ENCODE measurements at places on chromosomes 11 and 22.

- no peak for DNase-seq
Observed at GRCh38 chr11:64055077-64055476, 19.3 kb downstream of the FLRT1 start.

GRCh38 chr11:32386770-32387377 is 48.5 kb downstream of the WT1 start:
- no peak for DNase-seq

DNA sequence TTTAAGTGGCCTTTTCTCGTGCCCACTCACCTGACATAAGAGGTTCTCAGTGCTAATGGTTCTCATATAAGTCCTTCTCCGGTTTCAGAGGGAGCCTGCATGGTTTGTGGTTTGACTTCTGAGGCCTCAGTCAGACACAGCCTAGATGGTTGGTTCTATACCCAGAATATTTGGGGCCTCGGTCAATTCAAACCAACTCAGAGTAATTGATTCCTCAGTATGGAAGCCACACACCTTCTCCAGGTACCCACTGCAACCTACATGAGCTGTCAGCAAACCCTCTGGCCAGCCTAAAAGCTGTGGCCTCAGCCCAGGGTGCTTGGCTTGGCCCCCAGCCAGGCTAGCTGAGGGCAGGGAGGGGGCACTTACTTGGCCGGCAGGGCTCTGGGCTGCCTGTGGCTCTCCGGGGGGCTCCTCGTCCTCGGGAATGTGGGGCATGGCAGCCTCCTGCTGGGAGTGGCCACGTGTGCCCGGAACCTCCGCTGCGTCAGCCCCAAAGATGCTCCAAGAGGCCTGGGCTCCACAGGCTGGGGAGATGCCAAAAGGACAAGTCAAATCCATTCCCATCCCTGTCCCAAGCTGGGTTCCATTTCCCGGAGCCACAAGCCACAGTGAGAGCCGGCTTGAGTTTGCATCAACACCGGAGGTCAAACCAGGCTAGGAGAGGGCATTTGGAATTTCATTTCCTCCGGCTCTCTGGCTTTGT is 41.7 kb downstream of the IRAG1 start:
- DNase-seq: no peak

- DNase-seq: no peak
Observed at GRCh38 chr11:16846305-16846704, 107.9 kb downstream of the C11orf58 start.

GRCh38 chr11:71199226-71199820 is 53.1 kb downstream of the SHANK2 start:
- DNase-seq: no peak

DNA sequence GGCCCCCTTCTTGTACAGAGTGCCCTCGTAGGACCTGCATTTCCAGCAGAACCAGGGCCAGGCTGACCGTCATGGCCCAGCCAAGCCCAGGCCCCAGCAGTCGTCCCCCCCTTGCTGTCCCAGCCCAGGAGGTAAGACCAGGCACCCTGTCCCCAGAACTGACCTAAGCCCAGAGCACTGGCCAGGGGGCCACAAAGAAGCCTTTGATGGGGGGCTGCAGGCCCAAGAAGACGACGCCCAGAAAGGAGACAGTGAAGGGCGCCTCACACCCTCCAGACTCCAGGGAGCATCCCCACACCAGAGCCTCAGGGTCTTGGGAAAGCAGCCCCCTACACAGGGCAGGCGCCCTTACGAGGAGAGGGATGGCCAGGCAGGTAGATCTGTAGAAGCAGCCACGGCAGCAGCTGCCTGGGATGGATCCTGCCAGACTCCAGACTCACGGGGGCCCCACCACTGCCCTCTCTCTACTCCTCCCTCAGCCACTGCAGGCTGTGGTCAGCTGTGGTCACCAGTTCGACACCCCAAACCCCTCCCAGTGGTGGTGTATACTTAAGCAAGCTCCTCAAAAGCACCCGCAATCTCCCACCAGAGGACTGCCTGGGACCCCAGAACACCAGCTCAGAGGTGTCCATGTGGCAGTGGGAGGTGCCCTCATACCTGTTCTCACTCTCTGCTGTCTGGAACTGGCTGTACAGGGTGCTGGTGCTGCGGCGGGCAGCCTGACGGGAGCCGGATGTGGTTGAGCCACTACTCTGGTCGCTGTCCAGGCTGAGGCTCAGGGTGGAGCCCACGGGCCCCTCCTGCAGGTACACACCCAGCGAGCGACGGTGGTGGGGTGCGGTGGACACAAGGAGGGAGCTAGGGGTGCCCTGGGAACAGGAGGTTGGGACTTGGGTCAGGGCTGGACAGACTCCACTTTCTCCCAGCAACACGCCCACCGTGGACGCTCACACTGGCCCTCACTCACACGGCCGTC is 27.0 kb downstream of the SBF1 start:
- no peak for DNase-seq

- peak; percentile 83 for DNase-seq
Observed at GRCh38 chr11:47495011-47495855, 46.3 kb upstream of the RAPSN start.

GRCh38 chr11:109739379-109739778 is 317.4 kb downstream of the C11orf87 start:
- no peak for DNase-seq

DNA sequence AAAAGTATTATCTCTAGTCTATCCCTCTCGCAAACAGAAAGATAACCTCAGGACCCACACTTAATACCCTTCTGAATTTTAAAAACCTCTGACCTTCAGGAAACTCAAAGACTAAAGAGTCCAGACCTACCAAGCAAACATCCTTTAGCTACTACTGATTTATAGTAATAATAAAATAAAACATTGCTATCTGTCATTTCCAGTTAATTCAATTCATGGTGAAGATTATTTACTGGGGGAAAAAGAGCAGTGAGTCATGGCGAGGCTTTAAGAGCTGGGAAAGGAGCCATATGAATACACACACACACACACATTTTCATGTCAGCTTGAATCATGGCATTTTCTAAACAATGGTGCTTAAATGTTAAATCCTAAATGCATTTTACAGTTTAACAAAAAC is 87.1 kb downstream of the FAM76B start:
- DNase-seq: peak; percentile 73

DNA sequence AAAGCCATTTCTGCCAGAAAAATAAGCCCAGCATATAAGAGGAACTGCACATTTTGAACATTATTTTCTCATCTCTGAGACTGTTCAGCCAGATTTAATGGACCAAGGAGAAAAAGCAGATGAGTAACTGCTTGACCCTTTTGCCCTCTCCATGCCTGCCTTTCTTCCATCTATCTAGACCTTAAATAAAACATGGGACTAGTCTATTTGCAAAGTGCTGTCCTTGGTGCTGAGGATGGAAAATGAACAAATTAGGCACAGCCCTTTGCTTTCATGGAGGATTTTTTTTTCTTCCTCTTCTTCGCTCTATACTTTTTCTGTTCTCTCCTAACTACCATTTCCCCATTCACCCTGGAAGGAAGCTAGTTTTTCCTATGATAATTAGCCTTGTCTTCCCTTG is 361.3 kb downstream of the GRM5 start:
- no peak for DNase-seq

GRCh38 chr11:23413057-23413456 is 552.8 kb upstream of the CCDC179 start:
- no peak for DNase-seq

GRCh38 chr22:29860006-29860766 is 22.1 kb upstream of the ASCC2 start:
- no peak for DNase-seq

GRCh38 chr22:44132724-44133123 is 48.0 kb upstream of the PARVG start:
- DNase-seq: no peak

GRCh38 chr11:119167933-119168332 is 592 bp upstream of the NLRX1 start:
- no peak for DNase-seq

- no peak for DNase-seq
Observed at GRCh38 chr11:35169754-35170153, 30.8 kb downstream of the CD44 start.

DNA sequence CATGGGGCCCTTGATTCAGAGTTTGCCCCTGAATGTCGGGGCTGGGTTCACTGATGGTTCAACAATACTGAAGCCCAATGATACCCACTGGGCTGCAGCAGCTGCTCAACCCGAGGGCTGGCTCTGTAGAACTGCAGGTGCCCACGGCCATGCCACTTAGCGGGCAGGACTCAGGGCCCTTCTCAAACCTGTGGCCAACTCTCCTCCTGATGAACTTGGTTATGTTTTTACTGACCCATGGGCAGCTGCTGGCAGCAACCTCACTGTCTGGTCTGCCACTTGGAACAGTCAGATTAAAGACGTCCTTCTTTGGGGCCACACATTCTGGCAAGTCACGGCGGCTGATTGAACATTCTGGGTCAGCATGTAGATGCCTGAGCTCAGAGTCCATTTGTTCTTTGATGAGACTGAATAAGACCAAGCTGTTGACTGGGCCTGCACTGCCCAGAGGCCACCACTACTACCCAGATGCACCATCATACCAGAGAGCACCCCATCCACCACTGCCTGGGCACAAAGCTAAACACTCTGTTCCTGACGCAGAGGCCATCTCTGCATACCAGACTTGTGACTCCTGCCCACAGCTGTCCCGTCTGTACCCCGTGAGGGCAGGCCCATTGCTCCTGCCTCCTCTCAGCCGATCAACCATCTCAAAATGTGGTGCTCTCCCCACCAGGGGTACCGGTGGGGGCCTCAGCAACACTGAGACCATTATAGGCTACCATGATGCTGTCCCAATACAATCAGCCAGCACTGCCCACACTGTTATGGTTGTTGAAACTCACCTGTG is 67.8 kb downstream of the SHANK2 start:
- DNase-seq: no peak

- no peak for DNase-seq
Observed at GRCh38 chr11:6124245-6124644, 16.8 kb downstream of the OR56B4 start.

- DNase-seq: no peak
Observed at GRCh38 chr11:64762277-64762673, 2.5 kb upstream of the PYGM start.

DNA sequence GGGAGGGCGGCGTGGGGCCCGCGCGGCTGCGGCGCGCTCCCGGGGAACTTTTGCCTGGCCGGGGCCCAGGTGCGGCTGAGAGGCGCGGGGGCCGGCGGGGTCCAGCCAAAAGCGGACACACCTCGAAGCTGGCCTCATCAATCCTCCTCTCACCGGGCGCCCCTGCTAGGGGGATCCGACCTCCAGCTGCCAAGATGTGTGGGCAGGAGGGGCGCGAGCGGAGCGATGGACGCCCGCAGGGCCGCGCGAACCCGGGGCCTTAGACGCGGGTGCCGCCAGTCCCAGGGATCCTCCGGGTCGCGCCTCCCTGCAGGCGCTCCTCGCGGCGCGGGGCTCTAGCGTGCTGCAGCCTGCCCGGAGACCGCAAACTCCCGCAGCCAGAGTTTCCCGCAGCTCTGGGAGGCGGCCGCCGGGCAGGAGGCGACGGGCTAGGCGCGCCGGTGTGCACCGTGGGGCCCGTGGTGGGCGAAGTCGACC is 785 bp downstream of the IGSF9B start:
- no peak for DNase-seq

DNA sequence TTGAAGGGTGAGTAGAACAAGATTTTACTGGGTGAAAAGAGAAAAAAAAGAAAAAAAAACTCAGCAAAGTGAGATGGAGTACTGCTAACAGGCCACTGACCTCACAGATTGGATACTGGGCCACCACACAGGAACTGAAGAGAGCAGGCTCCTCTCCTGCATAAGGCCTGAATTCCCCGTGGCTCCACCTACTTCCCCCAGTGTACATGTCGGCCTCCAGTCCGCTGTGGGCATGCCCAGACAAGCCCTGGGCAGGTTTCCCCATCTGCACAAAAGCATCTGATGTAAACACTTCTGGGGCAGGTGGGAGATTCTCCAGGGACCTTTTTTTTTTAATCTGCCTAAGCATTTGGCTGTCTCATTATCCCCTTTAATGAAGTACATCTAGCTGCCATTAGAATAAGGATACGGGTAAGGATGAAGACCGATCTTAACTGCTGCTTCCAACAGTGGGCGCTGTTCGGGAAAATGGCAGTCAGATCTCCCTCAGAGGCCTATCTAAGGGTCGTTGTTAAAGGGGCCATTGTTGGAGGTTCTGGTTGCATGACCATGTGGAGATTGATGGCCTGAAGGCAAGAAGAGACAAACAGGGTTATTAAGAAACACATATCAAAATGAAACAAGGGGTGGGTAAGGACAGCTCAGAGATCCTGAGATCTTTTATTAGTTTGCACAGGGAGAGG is 48.5 kb downstream of the MS4A13 start:
- no peak for DNase-seq

GRCh38 chr11:77198440-77198849 is 70.4 kb downstream of the MYO7A start:
- no peak for DNase-seq

DNA sequence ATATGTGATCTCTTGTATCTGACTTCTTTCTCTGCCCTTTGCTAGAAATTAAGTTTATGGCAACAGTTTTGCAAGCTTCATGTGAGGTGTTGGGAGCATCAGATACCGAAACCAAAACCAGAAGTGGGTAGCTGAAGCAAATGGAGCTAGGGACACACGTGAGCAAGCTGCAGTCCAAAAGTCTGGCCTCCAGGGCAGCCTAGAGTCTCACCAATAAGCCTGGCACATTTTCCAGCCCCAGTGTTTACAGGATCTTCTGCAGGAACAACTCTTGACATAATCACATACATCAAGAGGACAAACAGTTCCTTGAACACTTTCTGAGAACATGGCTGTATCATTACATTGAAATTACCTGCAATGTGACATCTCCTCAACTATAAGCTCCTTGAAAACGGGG is 114.1 kb downstream of the LARGE1 start:
- DNase-seq: no peak

DNA sequence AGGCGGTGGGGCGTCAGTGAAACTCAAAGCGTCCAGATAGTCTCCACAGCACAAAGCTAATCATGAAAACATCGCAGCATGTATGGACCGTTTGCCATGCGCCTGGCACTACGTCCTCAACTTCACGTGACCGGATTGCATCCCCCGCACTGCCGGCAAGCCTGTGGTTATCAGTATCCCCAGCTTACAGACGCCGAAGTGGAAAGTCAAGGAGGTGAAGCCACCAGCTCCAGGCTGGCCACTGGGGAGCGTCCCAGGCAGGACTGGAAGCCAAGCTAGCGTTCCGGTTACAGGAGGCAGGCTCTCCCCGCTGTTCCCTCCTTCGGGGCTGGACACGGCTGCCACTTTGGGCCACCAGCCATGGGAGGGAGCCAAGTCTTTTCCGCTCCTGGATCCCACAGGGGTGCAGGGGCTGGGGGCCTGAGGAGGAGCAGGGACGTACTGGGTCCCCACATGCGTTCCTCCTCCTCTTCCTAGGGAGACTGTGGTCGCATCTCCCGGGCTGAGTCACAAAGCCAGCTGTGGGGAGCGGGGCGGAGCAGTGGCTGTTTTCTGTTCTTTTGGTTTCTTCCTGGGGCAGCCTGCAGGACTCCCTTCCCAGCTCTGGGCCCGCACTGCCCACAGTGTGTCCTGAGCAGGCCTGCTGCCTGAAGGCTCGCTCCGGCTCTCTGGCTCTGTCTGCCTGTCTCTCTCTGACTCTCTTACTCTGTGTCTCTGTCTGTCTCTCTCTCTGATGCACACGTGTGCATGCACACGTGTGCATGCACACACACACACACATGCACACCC is 4.3 kb upstream of the OSBPL5 start:
- no peak for DNase-seq
